Stimulated activated CD8-positive, alpha-beta memory T cell treated with anti-CD3 and anti-CD28 coated beads, Interleukin-4, amount 100 ng/mL, for 1 hour (primary cell): ENCODE measurements at places on chromosomes 12 and 14.

DNA sequence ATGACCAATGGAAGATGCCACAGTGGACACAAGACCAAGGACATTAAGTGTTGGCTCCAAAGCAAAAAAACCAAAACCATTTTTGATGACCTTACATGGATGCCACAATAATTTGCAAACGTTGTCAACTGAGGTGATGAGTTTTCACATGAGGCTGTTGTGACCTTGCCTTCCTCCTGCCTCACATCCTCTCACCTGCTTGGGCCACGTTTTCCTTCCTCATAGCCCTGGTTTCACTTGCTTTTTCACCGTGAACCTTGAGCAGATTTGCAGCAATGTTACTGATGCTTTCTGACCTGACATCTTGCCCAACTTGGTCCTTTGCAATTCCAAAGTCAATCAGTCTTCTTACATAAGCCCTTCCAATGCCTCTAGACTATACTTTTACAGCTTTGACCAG, 3.7 kb downstream of the KRT6B start:
- DNase-seq, result no peak

GRCh38 chr14:87503711-87504110, 489.3 kb downstream of the GALC start:
- no peak for DNase-seq

DNA sequence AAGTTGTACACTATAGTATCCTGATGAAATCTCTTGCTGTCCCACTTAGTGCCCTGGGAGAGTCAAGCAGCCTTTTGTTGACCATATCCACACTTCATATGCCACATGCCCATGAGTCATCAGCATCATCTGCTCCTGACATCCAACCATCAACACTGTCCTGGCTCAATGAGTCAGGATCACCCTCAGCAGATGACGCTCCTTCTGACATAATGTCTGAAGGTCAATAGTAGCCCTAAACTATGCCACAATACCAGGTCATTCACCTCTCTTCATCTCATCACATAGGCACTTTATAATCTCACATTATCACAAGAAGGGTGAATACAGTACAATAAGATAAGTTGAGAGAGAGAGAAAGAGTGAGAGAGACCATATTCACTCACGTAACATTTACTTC, 369.0 kb upstream of the FAR2 start:
- DNase-seq, result no peak

DNA sequence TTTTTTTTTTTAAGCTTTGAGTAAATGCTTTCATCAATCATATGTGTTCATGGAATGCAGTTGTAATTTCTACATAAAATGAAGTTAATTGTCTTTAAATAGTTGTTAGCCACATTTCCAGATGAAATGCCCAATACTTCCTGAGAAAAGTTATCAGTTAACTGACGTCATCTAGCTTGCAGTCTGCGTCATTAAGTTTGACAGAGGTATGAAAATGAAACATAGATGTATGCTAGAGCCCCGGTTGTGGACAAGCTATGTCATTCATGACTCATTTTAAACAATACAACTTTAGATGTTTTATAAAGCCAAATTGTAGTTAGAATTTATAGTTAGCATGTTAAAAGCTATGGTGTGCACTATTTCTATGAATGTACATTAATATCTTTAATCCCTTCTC, 90.7 kb downstream of the PLEKHA5 start:
- DNase-seq, result no peak

- DNase-seq, result no peak
Measured at GRCh38 chr12:26434299-26435068, 239.1 kb downstream of the SSPN start.

GRCh38 chr12:2234091-2234490, 181.3 kb downstream of the CACNA1C start:
- DNase-seq, result no peak

GRCh38 chr14:85146779-85147178, 383.2 kb upstream of the FLRT2 start:
- no peak for DNase-seq

DNA sequence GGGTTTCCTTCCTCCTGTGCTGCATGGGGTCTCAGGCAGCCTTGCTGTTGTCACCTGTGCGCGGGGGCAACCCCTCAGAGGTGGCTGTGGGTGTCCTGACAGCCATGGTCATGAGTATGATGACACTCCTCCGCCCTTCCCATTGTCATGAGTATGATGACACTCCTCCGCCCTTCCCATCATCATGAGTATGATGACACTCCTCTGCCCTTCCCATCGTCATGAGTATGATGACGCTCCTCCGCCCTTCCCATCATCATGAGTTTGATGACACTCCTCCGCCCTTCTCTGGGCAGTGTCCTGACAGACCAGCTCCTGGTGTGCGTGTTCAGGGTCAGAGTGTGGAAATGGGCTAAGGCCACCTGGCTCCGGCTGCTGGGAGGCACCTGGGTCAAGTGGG, 40.0 kb downstream of the FBRSL1 start:
- DNase-seq, result no peak

GRCh38 chr14:100370003-100370402, 46.9 kb downstream of the SLC25A47 start:
- no peak for DNase-seq

GRCh38 chr12:106733660-106734059, 40.8 kb upstream of the RIC8B start:
- DNase-seq, result no peak

DNA sequence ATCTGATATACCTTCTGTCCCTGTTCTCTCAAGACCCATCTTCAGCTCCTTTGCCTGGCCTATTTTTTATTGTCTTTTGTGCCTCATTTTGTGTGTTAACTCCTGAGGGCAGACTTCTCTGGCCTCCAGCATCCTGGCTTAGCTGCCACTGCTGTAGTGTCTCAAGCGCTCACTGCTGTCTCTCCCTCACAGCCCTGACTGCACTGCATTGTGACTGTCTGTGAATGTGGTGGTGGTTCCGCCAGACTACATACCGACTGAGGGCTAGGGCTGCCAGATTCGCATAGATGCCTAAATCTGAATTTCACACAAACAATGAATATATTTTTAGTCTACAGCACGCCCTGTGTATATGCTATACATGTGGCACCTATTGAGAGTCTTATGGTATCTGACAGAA, 1088.9 kb upstream of the TMEM132C start:
- no peak for DNase-seq
